ENCODE measurements at places on chromosomes 3 and 15.

GRCh38 chr3:190306513-190307163, 15.6 kb downstream of the CLDN1 start:
- peak; percentile 20 for DNase-seq

DNA sequence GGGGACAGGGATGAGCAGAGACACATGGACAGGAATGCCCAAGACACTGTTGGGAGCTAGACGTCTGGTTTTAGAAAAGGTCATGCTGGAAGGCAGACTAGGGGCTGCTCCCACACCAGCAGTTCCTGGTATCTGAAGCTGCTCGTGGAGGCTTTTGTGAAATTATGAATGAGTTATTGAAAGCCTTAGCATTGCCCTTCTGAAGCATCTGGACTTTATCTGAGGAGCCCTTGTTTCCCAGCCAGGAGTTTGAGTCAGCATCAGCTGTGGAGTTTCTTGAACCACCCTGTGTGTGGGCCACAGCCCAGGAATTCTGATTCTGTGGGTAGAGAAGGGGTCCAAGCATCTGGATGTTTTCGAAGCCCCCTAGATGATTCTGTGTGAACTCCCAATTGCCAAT, 258.7 kb downstream of the SLCO3A1 start:
- peak; percentile 15 for DNase-seq

GRCh38 chr3:111858642-111859041, 423 bp upstream of the PHLDB2 start:
- DNase-seq = no peak

- DNase-seq = no peak
Measured at GRCh38 chr3:18247776-18248310, 177.3 kb downstream of the SATB1 start.

GRCh38 chr3:169430707-169431404, 232.7 kb downstream of the MECOM start:
- DNase-seq = no peak

DNA sequence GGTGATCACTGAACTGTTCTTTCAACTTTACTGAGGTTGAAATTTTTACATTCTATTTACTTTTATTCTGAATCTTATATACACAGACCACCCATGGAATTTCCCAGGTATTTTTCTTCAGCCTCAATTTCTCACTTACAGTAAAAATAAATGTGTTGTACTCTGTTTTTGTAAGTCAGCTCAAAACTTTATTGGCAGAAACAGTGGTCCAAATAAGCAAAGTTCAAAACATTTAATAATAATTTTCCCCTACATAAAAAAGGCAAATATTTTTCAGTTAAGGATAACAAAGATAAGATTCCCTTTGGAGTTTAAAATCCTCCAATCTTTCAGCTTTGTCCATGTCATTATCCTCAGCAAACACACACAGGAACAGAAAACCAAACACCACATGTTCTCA, 738.0 kb downstream of the FHIT start:
- DNase-seq = no peak

DNA sequence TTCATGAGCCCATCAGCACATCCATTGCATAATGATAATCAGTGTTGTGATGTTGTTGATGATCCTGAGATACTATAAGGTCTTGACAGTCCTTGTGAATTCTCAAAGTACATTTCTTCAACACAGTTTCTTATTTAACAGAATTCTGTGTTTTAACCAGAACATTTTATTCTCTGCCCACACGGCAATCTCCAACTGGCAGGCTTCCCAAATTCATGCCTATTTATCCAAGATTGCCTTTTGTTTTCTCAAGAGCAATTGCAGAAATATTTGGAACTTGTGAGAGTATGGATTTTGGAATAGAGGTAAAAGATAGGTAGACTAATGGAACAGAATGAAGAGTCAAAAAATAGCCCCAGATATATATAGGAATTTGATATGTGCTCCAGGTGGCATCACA, 116.0 kb downstream of the UACA start:
- DNase-seq = no peak

DNA sequence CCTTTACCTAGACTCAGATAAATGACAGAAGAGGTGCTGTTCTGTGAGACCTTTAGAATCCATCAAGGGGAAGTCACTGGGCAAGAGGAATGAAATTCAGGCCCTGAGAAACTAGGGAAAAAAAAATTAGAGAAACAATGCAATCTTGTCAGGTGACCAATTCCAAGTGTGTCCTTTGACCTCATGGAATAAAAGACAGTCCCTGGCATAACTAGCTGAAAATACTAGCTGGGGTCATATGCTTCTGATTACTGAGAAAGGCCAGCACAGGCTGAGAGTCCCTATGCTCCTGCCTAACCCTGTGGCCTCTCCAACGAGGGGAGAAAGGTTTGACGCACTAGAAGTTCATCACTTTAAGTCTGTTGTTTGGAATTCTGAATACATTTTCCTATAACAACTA, 167.3 kb downstream of the XXYLT1 start:
- DNase-seq = no peak

DNA sequence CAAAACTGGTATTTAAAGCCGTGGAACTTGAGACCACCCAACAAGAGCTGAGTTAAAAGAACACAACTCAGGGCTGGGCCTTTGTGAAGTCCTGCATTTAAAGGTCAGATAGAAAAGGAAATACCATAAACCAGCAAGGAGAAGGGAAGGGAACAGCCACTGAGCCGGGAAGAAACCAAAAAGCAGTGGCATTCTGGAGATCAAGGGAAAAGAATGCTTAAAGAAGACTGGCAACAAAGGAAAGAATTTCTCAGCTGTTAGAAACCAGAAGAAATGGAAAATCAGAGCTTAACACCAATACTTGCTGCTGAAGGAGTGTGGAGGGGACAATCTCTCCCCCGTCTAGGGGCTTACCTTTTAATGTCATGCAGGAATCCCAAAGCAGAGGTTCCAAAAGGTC, 247.4 kb upstream of the CHRNA7 start:
- DNase-seq = no peak

- DNase-seq = no peak
Measured at GRCh38 chr15:99436542-99437314, 129.1 kb upstream of the MEF2A start.

- DNase-seq = no peak
Measured at GRCh38 chr3:155385896-155386625, 92.6 kb upstream of the STRIT1 start.

- no peak for DNase-seq
Measured at GRCh38 chr15:80526556-80527340, 122.6 kb downstream of the ARNT2 start.

- DNase-seq = no peak
Measured at GRCh38 chr3:137217733-137218132, 259.9 kb downstream of the IL20RB start.

DNA sequence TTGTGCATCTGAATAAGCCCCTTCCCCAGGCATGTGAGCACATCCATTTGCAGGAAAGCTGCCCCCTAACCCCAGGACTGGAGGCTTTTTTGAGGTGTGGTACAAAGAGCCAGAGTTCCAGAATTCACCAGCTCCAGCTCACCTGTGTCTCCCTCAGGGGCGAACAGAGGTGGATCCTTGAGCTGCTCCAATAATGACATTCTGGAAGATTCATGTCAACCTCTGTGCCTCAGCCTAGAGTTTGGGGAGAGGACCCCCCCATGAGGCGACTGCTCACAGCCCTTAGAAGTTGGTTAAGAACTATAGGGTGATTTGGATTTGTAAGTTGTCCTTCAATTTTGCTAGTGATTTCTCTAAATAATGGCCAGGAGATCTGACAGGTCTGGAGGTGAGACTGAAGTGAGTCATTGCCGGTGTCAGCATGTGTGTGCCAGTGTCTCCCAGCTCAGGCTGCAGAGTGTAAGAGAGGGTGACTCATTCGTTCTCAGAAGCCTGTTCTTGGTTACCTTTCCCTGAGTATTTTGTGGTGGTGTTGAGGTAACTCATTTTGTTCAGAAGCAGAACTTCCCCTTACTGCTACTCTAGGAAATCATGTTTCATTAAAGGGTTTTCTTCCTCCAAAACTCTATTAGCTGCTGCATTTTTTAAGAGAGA, 136.9 kb upstream of the TOPAZ1 start:
- DNase-seq = no peak

- no peak for DNase-seq
Measured at GRCh38 chr3:61679026-61679425, 117.7 kb downstream of the PTPRG start.

- peak; percentile 29 for DNase-seq
Measured at GRCh38 chr3:133408961-133409360, 9.1 kb downstream of the BFSP2 start.

- no peak for DNase-seq
Measured at GRCh38 chr15:60464836-60465630, 13.9 kb downstream of the ICE2 start.

GRCh38 chr3:178437236-178437635, 99.0 kb upstream of the KCNMB2 start:
- no peak for DNase-seq

GRCh38 chr3:128458746-128459460, 7.8 kb downstream of the DNAJB8 start:
- DNase-seq = no peak

DNA sequence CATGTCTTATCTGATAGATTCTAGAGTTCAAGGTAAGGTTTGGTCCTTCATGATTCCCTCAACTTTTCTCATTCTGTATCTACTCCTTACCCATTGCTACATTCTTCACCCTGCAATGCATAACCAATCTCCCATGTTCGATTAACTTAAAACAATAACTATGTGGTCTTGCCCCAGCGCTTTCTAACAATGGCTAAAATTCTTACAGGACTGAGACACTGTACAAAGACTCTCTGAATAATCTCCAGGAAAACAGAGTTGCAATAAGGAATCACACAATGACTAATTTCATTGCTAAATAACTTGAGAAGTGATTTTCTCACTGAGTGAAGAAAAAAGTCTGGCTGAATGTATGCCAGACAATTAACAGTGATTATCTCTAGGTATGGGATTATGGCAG, 69.6 kb upstream of the FAM174B start:
- DNase-seq = no peak

DNA sequence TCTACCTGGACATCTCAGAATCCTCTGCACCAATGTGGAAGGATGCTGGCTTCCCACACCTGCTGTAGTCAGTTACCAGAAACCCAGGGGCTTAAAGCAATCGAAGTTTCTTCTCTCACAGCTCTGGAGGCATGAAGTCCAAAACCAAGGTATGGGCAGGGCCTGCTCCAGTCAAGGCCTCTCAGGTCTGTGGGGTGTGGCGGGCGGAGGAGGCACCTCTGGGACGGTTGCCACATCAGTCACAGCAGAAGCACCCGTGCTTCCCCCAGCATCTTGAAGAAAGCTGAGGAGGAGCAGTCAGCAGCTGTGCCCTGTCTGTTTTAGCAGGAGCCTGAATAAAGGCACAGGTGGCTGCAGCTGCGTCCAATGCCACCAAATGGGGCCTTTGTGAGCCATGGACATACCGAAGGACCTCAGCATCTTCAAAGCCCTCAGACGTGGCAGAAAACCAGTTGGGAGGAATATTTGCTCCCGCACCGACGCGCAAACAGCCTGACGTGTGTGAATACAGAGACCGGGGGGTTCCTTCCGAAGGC, 68.9 kb downstream of the TFRC start:
- DNase-seq = no peak

- no peak for DNase-seq
Measured at GRCh38 chr3:185934174-185934557, 3.6 kb downstream of the TRA2B start.

DNA sequence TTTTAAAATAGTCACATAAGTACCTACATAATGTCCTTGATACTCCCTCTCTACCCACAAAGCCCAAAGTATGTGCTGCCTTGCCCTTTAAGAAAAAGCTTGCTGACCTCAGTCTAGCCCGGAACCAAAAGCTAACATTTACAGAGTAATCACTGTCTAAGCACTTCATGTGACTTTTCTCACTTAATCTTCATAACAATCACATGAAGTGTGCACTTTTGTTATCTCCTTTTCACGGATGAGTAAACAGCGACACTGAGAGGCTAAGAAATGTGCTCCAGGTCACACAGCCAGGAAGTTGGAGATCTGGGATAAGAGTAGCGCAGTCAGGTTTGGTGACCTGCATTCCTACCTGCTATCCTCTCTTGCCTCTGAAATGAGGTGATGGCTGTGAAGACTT, 194.0 kb downstream of the ITPR1 start:
- no peak for DNase-seq

DNA sequence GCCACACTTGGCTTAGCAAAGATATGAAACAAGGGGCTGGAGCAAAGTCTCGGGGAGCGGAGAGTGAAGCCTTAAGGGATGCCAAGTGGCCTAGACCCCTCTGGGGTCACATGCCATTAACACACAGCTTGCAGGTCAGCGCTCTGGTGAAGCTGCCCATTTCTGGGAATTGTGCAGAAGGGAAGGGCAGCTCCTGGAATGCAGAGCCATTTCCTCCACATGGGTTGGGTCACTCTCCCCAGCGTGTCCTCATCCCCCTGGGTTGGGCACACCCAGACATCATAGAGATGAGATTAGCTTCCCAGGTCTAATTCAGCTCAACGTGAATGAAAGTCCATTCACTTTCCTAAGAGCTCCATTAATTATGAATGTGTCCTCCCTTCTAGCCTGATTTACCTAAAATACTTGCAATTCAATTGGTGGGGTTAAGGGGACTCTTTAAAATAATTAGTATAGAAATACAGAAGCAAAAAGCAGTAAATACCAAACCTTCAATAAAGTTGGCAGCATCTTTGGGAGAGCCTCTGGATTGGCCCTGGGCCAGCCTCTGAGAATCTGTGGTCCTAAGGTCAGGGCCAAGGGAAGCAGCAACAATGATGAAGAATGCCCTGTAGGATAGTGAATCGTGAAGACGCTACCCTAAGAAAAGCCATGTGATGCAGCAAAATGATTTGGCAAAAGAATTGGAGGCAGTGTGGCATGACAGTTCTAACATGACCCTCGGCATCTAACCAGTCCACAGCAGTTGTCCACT, 17.8 kb downstream of the MRAS start:
- no peak for DNase-seq

- no peak for DNase-seq
Measured at GRCh38 chr15:93107646-93108045, 18.6 kb upstream of the RGMA start.

DNA sequence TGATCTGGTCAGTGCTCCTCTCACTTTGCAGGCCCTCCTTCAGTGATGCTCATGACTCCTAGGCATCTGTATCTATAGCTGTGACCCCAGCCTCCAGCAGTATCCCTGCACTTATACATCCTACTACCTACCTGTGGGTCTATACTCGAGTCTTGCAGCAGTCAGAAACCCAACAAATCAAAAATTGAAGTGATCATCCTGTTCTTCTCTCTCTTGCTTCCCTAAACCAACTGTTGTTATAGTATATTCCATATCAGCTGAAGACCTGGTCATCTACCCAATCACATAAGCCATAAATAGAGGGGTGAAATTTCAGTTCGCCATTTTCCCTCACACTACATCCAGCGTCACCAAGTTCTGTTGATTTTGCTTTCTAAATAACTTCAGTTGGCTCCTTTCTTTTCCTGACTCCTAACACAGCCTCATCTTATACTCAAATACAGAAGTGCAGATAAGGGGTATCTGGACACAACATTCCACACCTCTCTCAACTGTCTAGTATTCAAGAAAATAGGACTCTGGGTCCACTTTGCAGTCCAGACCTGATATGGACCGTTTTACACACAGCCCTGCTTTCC, 25.9 kb upstream of the SRPRB start:
- no peak for DNase-seq

GRCh38 chr15:57526076-57526475, 65.6 kb upstream of the MYZAP start:
- DNase-seq = no peak

All from fibroblast of skin of left quadriceps (primary cell).